ENCODE measurements at places on chromosomes 7 and 10.

DNA sequence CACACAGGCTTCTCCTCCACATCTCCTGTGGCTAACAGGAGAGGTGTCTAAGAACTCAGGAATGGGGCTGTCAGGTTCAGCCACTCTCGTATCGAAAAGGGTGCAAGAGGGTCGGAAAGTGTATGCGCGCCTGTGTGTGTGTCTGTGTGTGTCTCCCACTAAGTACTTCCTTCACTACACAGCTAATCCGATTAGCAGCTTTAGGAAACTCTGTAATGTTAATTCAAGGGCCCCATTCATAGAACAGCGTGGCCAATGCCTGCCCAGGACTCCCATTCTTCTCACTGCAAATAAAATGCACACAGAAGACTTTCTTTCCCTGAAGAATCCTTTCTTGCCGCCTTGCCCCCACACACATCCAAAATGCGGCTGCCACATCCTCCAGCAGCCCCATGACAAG is 39.9 kb downstream of the TLL2 start:
- no peak for DNase-seq

DNA sequence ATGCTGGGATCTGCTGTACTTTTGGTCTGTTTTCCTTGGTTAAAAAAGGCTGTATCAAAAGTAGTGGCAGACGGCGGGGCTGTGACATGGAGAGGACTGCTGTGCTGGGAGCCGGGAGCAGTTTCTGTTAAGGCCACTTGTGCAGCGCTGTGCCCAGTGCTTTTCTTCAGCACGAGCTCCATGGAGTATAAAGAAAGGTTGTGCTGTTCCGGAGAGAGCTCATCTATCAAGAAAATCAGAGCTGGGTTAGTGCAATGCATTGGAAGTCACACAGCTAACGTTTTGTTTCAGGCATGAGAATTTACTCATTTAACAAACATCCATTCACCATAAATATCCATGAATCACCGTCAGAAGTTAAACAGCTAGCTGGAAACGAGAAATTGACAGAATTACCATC is 62.0 kb downstream of the KIAA1549 start:
- DNase-seq, result no peak

DNA sequence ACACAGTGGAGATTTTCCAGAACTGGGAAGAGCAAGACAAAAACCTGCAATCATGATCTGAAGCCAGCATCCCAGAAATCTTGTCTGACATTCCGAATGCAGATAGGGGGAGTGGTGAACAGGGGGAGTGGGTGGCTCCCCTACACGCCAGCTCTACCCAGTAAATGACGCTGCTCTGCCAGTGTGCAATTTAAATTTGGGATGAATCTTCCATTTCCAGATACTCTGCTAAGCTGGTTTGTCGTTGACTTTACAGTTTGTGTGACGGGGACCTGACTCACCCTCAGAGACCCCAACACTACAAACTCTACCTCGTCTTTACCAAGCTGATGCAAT is 68.7 kb upstream of the CAMK2B start:
- DNase-seq, result no peak

DNA sequence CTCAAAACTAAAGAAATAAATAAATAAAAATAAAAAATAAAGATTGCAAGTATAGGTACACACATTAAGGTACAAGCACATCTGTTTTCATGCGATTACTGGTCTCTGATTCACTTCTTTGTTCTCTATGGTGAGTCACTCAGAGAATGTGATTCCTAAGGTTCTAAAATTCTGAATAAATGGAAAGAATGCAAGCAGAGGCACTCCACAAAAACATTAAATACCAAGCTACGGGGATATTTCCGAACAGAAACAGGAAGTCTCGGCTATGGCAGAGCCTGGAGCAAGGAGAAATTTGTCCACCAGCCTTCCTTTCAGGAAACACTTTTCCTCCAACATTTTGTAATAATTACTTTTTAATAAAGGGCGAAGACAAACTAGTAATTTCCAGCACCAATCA is 1.4 kb downstream of the VOPP1 start:
- DNase-seq, result no peak

DNA sequence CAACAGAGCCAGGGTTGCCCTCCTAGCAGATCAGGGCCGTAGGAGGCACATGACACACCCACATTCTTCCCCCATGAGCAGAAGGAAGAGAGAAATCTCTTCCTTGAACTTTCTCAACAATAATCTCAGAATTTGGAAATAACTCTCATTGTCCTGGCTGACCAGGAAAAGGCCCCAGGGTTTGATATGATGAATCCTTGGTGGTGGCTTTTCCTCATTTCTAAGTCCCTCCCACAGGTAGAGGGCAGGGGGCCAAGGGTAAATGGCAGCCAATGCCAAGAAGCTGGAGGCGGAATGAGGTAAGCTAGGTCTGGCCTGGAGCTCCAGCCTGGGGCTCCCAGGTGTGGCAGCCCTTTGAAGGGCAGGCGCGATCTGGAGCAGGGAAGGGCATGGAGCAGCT is 67.8 kb downstream of the GRB10 start:
- no peak for DNase-seq

DNA sequence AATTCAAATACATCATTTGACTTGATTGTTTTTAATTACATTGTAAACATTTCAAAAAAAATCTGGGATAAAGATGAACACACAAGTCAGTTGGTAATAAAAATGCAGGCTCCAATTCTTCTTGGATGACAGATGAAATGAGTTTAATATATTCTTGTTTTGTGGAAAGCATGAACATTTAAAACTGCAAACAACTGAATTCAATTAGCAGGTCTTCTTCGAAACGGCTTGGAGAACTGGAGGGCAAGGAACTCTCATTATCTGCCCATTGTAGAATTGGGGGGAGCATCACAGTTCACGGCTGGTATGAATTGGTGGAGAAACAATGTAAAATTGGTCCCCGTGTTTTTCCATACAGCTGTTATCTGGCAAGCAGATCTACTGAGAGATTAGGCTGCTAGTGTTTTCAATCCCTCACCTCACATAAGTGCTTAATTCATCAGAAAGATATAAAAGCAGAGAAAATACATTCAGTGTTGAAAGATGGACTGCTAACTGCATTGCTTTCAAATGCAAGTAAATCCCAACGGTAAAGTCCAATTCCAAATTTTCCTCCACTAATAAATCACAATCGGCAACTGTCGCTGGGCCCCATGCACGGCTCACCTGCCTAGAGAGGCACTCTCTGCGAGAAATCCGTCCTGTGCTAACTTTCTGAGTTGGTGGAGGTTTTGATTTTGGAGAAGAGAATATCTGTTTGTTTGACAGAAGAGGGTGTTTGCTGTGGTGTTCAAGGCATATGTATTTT is 199.5 kb downstream of the ZNF438 start:
- no peak for DNase-seq

GRCh38 chr7:96546426-96546825 is 163.2 kb downstream of the SEM1 start:
- no peak for DNase-seq

DNA sequence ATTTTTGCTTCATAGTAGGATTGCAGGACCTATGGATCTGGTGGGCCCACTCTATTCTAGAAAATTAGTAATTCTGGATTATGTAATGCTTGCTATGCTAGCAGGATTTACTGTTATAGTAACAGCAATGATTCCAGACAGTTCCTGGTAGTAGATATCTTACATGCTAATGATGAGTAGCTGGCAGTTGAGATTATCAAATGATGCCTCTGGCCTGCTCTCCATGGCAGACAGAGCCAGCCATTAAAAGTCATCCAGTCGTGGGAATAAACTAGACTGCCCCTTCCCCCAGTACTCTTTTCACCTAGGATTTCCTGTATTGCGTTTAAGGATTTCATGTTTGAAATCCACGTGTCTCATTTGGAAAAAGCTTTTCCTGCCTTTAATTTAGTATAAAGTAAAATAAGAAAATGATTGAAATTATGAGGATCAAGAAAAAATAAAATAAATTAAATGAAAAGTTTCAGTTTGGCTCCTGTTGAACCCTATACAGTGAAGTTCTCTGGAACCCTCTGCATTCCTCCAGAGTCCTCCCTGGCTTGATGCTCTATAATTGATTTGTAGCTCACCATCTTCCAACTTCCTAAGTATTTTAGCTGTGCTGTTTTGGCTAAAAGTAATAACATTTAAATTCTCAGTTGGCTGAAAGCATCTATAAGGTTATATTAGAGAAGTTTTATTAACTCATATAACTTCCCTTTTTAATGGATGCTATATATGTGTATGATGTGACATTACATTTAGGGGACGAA is 14.6 kb downstream of the UMAD1 start:
- no peak for DNase-seq

GRCh38 chr10:74867351-74867750 is 41.0 kb downstream of the KAT6B start:
- no peak for DNase-seq

DNA sequence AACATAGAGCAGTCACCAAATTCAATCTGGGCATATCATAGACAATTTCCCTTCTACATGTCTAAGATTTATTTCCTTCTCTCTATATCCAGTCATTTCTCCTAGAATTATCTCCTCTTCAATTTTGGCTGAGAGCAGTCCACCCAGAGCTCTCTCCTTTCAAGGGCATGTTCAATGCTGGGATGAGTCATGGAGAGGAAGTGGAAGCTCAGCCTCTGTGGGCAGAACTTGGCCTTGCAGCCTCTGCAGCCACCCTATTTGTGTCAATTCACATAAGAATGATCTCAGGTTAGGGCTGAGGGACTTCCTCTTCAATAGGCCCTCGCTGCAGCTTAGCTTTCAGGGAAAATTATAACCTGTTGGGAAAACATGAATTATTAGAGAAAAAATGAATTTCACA is 560.8 kb downstream of the POM121L12 start:
- no peak for DNase-seq

- DNase-seq, result no peak
These were observed 9.5 kb upstream of the IMPDH1 start for GRCh38 chr7:128419257-128419656.

GRCh38 chr7:132865366-132866143 is 216.3 kb downstream of the CHCHD3 start:
- DNase-seq, result no peak

DNA sequence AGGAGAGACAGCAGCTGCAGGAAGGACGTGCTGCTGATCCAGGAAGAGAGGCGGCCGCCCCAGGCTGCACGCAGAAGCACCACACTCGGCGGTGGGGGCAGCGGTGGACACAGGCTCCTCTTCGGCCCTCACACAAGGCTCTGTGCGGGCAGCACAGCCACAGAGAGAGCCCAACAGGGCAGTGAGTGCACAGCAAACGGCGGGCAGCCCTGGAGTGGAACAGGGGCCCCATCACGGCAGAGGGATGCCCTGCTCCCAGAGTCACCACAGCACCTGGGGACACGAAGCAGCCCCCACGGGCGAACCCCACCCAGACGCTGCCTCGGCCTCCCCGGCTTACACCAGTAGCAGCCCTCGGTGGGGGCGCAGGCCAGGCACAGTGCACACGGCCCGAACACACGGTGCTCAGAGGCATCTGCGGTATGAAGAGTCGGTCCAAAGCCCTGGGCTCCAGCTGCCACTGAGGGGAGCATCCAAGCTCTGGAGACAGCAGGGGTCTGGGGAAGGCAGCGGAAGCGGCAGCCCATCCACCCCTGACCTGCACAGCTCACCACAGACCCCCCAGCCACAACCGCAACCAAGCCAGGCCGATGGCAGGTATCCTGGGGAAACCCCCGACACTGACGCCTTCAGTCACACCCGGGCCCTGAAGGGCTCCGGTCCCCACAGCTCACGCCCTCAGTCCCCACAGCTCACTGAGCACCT is 16.8 kb downstream of the NUDT1 start:
- DNase-seq, result no peak

- no peak for DNase-seq
These were observed 50.0 kb upstream of the KMT2E start for GRCh38 chr7:104963991-104964385.

GRCh38 chr10:116118847-116119246 is 154.2 kb downstream of the GFRA1 start:
- DNase-seq, result no peak

DNA sequence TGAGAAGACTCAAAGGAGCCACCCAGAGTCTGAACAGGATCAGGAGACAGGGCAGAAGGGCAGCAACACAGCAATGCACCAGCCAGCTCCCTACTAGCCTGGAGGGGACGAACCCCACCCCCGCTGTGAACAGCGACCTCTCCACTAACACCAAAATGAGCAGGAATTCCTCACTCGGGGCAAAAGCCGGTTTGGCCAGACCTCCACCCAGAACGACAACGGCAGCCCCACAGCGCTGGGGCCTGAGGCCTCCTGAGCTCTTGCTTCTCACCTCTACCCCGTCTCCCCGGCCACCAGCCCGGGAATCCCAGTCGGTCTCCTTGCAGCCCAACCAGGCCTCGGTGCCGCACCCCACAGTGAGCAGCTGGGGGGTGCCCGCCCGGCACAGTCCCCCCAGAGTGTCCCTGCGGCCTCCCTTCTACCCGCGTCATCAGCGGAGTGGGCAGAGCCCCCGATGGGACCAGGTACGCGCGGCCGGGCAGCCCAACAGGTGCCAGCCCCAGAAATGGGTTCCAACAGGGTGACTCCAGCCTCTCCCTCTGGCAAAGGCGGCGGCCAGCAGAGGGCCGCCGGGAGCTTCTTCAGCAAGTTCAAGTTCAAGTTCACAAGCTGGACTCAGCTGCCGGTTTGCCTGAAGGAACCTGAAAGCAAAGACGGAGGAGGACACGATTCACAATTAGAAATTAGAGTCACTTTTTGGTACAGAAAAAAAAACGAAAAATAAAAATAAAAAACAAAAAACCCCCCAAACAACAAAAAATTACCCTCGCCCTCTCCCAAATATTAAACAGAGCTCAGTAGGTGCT is 129.0 kb downstream of the MARCHF5 start:
- DNase-seq, result no peak

GRCh38 chr10:103374263-103374662 is 6.5 kb downstream of the TAF5 start:
- no peak for DNase-seq

GRCh38 chr7:2110610-2111396 is 121.9 kb downstream of the MAD1L1 start:
- DNase-seq, result no peak

GRCh38 chr7:142863891-142864685 is 9.2 kb downstream of the EPHB6 start:
- no peak for DNase-seq

GRCh38 chr10:75643944-75644692 is 212.7 kb downstream of the LRMDA start:
- no peak for DNase-seq

GRCh38 chr7:117870448-117871130 is 2.7 kb downstream of the CTTNBP2 start:
- no peak for DNase-seq

GRCh38 chr10:43299579-43299978 is 32.7 kb upstream of the RASGEF1A start:
- no peak for DNase-seq

DNA sequence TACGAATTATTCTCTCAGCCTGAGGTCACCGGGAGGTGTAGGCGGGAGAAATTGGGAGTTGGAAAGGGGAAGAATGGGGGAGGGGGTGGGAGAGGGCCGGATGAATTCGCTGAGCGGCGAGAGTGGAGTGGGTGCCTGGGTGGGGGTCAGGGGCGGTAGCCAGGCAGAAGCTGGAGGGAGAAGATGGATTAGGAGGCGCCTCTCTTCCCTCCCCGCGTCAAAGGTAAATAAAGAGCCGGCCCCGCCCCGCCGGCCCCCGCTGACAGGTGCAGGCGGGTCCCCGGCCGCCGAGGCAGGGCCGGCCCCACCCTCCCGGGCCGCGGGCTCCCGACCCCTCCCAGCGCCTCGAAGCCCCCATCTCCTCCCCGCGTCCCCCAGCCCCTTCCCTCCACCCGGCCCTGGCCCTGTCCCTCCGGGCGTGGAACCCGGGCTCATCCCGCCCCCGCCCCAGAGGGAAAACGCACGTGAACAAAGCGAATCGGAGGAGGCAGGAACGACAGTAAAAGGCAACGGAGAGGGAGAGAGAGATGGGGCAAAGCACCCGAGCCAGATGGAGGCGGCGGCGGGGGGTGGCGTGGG is 872 bp downstream of the FAM131B start:
- DNase-seq, result no peak

- no peak for DNase-seq
These were observed 367.8 kb downstream of the NRG3 start for GRCh38 chr10:82242778-82243177.

GRCh38 chr10:78199005-78199725 is 165.5 kb downstream of the RPS24 start:
- no peak for DNase-seq
